ENCODE measurements at places on chromosomes 5 and 9. TPM values are rescaled to one million over a fixed set of nuclear protein-coding genes. Genes with fewer than 3 reads are reported as not detected.

Gene TMEM8B
- polyA plus RNA-seq: 3.5 TPM

Gene PCDHGA10
- polyA plus RNA-seq: 0.04 TPM

- DNase-seq: no peak
Measured at GRCh38 chr9:101664453-101664852, 69.7 kb upstream of the PPP3R2 start.

- no peak for DNase-seq
Measured at GRCh38 chr9:136648751-136649150, 14.0 kb upstream of the EGFL7 start.

- no peak for DNase-seq
Measured at GRCh38 chr9:76594764-76595424, 135.9 kb downstream of the GCNT1 start.

Measured in naive thymus-derived CD4-positive, alpha-beta T cell (primary cell).